ENCODE measurements at places on chromosomes 3 and 15.

DNA sequence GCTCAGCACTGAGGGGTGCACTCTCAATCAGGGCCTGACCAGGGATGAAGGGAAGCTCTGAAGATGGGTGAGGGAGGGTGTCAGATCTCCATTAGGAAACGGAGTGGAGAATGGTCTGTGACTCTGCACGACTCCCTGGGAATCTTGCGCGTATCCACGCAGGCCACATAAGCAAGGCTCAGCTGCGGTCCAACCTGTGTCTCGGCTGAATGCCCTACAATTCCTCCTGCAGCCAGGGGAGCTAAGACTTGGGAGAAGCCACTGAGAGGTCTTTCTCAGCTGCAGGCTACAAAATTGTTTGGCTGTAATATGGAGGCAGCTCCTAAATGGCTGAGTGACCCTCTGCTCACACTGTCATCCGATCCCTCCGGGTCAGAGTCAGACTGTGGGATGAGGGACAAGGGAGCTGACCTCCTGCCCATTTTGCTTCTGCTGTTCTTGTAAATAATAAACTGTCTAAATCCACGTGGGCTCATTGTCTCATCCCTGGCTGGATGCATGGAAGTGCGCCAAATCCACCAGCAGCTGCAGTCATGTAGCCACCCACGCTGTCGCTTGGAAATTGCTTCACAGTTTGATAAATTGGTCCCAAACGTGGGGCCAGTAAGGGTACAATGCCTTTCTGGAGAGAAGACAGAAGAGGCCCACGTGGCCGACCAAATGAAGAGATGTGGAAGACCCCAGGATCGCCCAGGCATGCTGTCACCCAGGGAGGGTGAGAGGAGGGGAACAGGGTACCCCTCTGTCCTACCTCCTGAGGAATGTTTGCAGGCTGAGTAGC, 30.5 kb downstream of the ALS2CL start:
- no peak for DNase-seq

- DNase-seq: no peak
Observed at GRCh38 chr15:20353966-20354883, 187.4 kb downstream of the GOLGA6L6 start.

GRCh38 chr3:11814663-11815062, 32.0 kb downstream of the TAMM41 start:
- DNase-seq: no peak

DNA sequence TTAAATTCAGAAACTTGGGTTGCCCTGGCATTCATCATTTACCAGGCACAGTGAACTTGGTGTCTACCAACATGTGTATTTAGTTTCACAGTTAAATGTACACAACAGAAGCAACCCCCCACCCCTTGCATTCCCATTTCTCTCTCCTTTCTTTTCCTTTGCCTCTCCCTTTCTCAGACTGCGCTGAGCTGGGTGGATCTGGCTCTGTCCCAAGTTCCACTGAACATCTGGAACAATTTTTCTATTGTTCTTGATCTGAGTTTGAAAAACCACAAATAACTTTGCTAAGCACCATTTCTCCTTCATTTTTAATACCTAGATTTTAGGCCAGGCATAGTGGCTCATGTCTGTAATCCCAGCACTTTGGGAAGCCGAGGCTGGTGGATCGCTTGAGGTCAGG, 242.2 kb downstream of the ABHD5 start:
- DNase-seq: no peak

GRCh38 chr3:152843955-152844354, 9.0 kb downstream of the P2RY1 start:
- DNase-seq: no peak

- DNase-seq: no peak
Observed at GRCh38 chr15:65833501-65834205, 35.6 kb upstream of the RAB11A start.

GRCh38 chr3:36874424-36874823, 70.4 kb downstream of the TRANK1 start:
- no peak for DNase-seq

- no peak for DNase-seq
Observed at GRCh38 chr15:76114561-76114960, 54.8 kb downstream of the TMEM266 start.

DNA sequence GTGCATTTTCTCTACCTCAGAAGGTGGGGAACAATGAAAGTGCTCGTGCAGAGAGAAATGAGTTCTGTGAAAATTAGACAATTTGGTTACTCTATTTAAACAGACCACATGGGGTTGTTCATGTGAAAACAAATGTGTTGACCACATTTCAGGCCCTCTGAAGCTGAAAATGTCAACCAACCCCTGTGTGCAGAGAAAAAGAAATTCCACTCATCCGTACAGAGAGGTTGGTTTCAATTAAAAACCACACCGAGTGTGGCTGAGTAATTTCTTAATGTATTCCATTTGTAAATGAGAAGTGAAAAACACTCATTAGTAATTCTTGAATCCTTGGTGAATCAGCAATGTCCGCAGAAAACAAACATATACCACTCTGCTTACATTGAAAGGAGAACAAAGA, 46.9 kb upstream of the SLC7A14 start:
- DNase-seq: peak; percentile 60

GRCh38 chr3:183182073-183182472, 19.5 kb upstream of the LAMP3 start:
- DNase-seq: no peak

GRCh38 chr3:149958171-149958796, 12.4 kb downstream of the PFN2 start:
- DNase-seq: no peak

GRCh38 chr3:103906808-103907207, 1459.9 kb upstream of the ALCAM start:
- DNase-seq: no peak

DNA sequence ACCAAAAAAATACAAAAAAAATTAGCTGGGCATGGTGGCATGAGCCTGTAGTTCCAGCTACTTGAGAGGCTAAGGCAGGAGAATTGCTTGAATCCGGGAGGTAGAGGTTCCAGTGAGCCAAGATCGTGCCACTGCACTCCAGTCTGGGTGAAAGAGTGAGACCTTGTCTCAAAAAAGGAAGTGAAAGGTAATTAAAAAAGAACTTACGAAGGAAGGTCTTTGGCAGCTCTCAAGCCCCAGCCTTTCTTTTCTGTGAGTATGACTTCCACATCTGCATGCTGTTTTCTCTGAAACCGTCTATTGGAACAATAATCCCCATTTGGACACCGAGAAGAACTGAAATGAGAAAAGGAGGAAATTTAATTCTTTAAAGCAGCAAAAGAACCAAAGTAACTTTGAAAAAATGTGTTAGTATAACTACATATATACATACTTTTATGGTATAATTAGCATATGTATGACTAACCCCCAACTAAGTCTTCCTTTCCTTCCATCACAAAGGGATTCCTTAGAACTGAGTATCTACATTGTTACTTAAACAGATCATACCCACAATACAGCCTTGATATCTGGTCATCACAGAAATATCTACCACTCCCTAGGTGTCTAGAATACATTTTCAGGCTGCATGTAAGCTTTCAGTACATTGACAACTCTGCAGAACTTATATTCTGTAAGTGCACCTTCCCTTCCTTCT, 50.1 kb downstream of the SETD2 start:
- no peak for DNase-seq

- DNase-seq: no peak
Observed at GRCh38 chr3:61925721-61926120, 364.4 kb downstream of the PTPRG start.

DNA sequence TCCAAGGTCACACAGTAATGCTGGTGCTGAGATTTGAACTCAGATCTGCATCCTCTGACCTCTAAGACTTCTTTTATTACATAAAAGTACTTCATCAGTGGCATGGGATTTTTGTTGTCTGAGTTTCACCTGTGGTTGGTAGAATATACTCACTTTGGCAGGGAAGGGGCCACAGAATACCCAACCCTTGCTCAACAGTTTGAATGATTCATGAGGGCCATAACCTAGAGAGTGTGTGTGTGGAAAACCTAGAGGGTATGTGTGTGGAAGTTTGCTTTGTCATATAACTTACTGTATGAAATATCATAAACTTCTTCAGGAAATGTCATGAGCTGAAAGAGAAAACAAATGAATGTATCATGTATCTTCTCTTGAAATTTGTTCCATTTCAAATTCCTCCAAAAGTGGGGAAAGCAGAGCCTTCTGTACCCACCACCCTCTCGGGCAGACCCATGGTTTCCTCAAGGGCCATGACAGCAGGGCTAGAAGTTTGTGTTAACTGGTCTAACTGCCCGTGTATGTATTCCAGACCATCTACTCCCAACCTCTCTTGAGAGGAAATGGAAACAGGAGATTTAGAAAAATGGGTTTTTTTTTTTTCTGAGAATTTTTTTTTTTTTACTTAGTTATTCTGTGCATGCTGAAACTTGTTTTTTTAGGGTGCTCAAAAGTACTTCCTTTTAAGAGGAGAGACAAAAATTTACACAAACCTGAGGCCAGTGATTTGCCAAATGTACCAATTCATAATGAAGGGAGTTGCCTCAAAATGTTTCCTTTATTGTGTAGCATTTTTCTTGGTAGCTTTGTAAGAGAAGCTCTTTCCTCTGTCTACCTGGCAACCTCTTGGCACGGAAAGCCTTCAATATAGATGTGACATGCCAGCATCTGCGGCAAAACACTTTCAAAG, 127.0 kb downstream of the TPRG1 start:
- no peak for DNase-seq

DNA sequence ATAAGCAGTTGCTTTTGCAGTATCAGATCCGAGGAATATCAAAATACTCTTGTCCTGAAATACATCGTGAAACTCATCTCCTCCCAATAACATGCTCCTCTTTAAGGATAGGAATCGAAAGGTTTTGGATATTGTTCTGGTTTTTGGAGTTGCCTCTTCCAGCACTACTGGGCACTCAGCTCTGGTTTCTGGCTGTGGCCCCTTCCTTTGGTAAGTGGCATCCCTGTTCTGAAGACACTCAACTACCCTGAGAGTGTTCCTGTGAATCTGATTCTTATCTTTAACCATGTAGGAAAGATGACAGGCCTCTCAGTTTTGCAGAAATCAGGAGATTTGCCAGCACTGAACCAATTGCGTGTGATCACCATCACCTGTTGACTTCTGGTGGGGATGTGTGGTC, 327.5 kb upstream of the TBL1XR1 start:
- DNase-seq: no peak

DNA sequence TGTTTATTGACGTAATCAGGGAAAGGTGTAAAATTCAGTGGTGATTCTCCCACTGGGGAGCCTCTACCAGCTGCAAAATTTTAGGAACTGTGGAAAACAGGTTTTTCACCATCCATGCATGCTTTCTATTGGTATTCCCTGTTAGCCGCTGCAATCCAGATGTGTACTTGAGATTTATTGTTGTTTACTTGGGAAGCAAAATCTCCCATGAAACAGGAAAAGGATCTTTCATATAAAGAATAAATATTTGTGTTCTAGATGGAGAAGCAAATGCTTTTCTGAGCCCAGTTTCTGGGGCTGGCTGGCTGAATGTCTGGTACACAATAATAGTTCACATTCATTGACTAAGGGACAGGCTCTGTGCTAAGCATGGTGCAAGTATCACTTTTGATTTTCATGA, 144.6 kb upstream of the RASGRP1 start:
- no peak for DNase-seq

- DNase-seq: no peak
Observed at GRCh38 chr3:120681506-120682038, 467 bp downstream of the HGD start.

GRCh38 chr15:74203914-74204431, 1.4 kb upstream of the STRA6 start:
- no peak for DNase-seq

- no peak for DNase-seq
Observed at GRCh38 chr3:174441588-174442301, 417.4 kb upstream of the NAALADL2 start.

GRCh38 chr3:165635791-165636683, 201.2 kb downstream of the BCHE start:
- no peak for DNase-seq

DNA sequence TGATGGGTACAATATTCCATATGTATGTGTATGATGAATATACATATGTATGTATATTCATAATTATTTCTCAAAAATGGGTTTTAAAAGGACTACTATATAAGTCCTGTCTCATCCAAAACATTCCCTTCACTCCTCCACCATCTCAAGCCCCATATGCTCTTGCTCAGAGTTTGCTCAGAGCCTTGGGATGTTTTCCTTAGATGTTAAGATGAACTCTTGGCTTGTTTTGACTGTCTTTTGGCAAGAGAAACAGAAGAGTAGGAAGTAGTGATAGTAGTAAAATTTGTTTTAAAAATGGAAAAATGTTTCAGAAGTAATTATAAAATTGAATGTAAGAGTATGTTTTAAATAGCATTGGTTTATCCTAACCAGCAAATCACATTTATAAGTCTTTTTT, 6.2 kb upstream of the EPHA3 start:
- DNase-seq: no peak

DNA sequence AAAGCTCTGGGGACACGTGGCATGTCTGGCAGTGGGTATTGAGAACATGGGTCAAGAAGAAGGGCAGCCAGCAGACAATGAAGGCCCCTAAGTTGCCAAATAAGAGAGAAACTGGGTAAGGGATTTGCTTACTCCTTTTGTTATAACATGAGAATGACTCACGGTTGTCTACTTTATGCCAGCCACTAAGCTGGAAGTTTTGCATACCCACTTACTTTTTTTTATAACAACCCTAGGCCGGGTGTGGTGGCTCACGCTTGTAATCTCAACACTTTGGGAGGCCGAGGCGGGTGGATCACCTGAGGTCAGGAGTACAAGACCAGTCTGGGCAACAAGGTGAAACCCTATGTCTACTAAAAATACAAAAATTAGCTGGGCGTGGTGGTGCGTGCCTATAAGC, 50.0 kb downstream of the DRD3 start:
- DNase-seq: no peak

- DNase-seq: no peak
Observed at GRCh38 chr3:108838436-108838835, 15.8 kb downstream of the TRAT1 start.

DNA sequence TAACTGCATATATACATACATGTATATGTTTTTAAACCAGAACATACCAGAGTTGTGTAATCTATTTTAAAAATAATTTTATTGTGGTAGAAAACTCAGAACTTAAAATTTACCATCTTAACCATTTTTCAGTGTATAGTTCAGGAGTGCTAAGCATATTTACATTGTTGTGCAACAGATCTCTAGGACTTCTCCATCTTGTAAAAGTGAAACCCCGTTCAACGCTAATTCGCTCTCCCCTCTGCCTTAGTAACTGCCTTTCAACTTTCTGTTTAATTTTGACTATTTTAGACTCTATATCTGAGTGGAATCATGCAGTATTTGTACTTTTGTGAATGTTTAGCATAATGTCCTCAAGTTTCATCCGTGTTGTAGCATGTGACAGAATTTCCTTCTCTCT, 51.8 kb upstream of the SSR3 start:
- DNase-seq: no peak
